ENCODE measurements at places on chromosomes 2 and 18.

DNA sequence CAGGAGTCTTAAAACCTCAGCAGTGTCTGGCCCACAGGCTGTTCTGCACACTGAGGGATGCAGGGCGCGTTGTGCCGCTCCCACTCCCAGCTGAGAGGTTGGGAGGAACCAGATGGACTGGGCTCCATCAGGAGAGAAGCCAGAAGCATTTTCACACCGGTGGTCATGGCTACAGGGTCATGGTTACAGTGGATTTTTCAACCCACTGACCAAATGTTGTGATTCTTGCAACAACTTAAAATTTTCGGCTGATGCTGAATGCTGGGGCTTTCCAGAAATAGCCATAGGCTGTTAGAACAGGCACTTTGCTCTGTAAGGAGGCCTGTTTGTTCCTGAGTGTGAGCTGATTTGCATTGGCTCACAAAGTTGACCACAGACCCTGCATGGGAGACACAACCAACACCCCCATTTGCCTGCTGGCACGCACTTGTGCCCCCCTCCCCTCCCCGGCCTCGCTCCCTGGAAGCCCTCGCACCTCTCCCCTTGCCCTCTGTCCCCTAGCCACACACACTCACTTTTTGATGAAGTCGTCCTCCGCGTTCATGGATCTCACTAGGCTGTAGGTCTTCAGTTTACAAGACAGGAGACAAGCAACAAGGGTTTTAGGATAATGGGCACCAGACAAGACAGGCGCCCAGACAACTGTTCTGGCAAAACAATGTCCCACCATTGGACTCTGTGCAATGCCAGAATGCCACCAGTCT is 3.4 kb downstream of the LPIN1 start:
- no peak for DNase-seq
- H3K27me3 ChIP-seq: no peaks in the 10 kb centered on the region
- H3K4me3 ChIP-seq: peak overlapping the region; percentile 51
- peaks cover 86% of the 10 kb centered on the region for H3K4me1 ChIP-seq
- peak overlapping the region; percentile 82 for H3K27ac ChIP-seq

GRCh38 chr2:158174956-158175355 is 73.3 kb downstream of the UPP2 start:
- H3K36me3 ChIP-seq: no peaks in the 10 kb centered on the region
- no peak overlapping the region for H3K4me3 ChIP-seq
- DNase-seq: no peak
- no peak overlapping the region for H3K27ac ChIP-seq
- peaks cover 11% of the 10 kb centered on the region for H3K27me3 ChIP-seq

- H3K4me3 ChIP-seq: no peak overlapping the region
- no peaks in the 10 kb centered on the region for H3K27me3 ChIP-seq
- no peak overlapping the region for H3K27ac ChIP-seq
- no peaks in the 10 kb centered on the region for H3K4me1 ChIP-seq
- no peaks in the 10 kb centered on the region for H3K36me3 ChIP-seq
Measured at GRCh38 chr2:50398766-50399056, 633.2 kb downstream of the NRXN1 start.

DNA sequence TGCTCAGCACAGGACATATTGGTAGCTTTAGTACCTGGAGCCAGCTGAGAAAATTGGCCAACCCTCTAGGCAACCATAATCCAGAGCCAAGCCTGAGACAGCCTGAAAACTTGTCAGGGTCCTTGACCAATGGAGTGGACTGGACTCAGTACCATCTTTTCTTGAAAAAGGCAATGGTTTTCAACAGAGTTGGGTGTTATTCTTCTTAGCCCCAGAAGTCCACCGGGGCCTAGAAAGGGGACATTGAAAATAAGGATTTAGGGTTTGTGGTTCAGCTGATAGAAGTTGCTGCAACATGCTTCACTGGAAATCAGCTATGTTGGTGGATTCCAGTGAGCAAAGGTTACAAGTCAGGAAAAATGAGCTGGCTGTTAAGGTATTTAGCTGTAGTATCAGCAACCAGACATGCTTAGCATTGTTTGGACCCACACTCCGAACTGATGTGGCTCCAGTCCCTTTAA is 22.1 kb upstream of the CNOT11 start:
- H3K4me1 ChIP-seq: peaks cover 10% of the 10 kb centered on the region
- H3K36me3 ChIP-seq: peaks cover 8% of the 10 kb centered on the region
- no peak overlapping the region for H3K4me3 ChIP-seq
- H3K27ac ChIP-seq: no peak overlapping the region
- no peaks in the 10 kb centered on the region for H3K27me3 ChIP-seq

DNA sequence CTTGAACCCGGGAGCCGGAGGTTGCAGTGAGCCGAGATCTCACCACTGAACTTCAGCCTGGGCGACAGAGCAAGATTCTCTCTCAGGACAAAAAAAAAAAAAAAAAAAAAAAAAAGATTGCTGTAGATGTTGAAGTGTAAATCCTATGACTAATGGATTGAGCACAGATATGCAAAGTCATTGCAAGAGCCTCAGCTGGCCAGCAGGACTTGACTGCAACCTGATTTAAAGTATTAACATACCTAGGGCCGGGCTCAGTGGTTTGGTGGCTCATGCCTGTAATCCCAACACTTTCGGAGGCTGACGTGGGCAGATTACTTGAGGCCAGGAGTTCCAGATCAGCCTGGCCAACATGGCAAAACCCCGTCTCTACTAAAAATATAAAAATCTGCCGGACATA is 103.4 kb upstream of the MSH2 start:
- no peaks in the 10 kb centered on the region for H3K36me3 ChIP-seq
- no peak overlapping the region for H3K4me3 ChIP-seq
- peaks cover 44% of the 10 kb centered on the region for H3K27me3 ChIP-seq
- DNase-seq: no peak
- H3K27ac ChIP-seq: no peak overlapping the region

- DNase-seq: no peak
- no peak overlapping the region for H3K4me3 ChIP-seq
Measured at GRCh38 chr2:163849756-163850435, 114.1 kb upstream of the FIGN start.

GRCh38 chr2:239005586-239005985 is 157.7 kb downstream of the TWIST2 start:
- no peaks in the 10 kb centered on the region for H3K27me3 ChIP-seq
- no peaks in the 10 kb centered on the region for H3K4me1 ChIP-seq

DNA sequence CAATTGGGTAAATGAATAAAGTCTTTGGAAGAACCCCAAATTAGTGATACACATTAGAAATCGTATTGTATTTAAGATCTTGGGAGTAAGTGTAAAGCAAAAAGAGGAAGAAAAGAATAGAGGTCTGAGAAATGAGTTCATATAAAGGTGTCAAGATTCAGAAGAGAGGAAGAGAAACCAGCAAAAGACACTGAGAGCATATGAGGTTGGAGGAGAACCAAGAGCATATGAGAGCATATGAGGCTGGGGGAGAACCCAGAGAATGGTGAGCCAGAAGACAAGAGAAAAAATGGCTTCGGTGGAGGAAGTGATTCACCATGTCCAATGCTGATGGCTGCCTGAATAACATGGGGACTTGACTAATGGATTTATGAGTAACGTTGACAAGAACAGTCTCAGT is 620.1 kb upstream of the GCFC2 start:
- H3K27me3 ChIP-seq: no peaks in the 10 kb centered on the region
- H3K27ac ChIP-seq: no peak overlapping the region

DNA sequence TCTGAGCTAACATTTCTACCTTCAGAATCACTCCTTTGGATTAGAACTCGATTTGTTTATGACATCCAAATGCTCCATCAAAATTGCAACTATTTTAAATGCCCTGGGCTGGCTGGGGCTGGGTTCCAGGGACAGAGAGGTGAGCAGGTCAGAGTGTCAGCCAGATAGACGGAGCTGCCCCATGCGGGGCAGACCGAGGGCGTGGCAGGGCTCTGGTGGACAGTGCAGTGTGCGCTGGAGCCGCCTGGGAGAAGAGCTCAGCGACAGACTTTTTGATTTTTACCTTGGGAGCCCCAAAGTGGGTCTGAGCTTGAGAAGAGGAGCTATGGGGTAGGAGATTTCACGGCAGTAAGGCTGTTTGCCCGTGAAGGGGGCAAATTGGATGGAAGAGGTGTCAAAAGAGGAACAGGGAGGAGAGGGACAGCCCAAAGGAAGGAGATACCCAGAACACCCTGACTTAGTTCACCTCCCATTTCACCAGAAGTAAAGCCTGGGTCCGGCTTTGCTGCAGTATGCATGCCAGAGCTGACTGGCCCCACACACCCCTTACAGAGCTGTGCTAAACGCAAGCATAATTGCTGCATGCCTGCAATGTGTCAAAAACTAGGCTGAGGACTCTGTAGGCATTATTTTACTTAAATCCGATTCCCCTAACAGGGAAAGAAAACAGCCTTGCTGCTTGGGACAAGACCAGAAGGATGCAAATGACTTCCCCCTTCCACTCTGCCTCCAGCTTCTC is 33.7 kb downstream of the EN1 start:
- H3K4me1 ChIP-seq: no peaks in the 10 kb centered on the region
- H3K4me3 ChIP-seq: no peak overlapping the region
- H3K36me3 ChIP-seq: no peaks in the 10 kb centered on the region
- H3K27ac ChIP-seq: no peak overlapping the region
- H3K27me3 ChIP-seq: peaks cover 22% of the 10 kb centered on the region

DNA sequence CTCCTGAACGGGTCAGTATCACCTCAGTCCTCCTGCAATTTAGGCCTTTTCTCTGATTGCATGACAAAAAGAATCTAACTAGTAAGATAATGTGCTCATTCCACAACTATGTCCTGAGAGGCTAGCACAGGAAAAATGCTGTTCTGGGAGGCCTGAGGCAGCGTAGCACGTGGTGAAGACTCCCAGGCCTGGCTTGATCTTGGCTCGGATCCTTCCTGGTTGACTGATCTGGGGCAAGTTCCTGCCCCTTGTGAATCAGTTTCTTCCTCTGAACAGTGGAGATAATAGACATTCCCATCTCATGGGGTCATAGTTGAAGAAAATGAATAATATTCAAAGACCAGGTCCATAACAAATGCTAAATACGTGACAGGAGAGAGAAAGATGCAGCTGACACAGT is 12.3 kb downstream of the FBLN7 start:
- H3K4me3 ChIP-seq: no peak overlapping the region
- peaks cover 14% of the 10 kb centered on the region for H3K27me3 ChIP-seq
- peaks cover 14% of the 10 kb centered on the region for H3K4me1 ChIP-seq
- H3K36me3 ChIP-seq: no peaks in the 10 kb centered on the region
- no peak for DNase-seq
- H3K27ac ChIP-seq: no peak overlapping the region

DNA sequence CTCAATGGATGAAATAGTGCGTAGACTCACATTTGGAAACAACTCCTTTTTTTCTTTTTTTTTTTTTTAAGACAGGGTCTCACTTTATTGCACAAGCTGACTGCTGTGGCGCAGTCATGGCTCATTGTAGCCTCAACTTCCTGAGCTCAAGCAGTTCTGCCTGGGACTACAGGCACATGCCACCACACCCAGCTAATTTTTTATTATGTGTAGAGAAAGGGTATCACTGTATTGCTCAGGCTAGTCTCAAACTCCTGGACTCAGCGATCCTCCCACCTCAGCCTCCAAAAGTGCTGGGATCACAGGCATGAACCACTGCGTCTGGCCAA is 17.4 kb downstream of the HAT1 start:
- peaks cover 18% of the 10 kb centered on the region for H3K36me3 ChIP-seq
- no peak overlapping the region for H3K4me3 ChIP-seq
- DNase-seq: no peak
- no peaks in the 10 kb centered on the region for H3K27me3 ChIP-seq
- H3K27ac ChIP-seq: no peak overlapping the region

- no peak overlapping the region for H3K4me3 ChIP-seq
- H3K36me3 ChIP-seq: no peaks in the 10 kb centered on the region
- H3K4me1 ChIP-seq: no peaks in the 10 kb centered on the region
- no peak overlapping the region for H3K27ac ChIP-seq
- DNase-seq: no peak
Measured at GRCh38 chr2:101089419-101089818, 61.8 kb downstream of the TBC1D8 start.

GRCh38 chr18:46338766-46339165 is 234.6 kb downstream of the HAUS1 start:
- H3K27ac ChIP-seq: peak overlapping the region; percentile 58
- DNase-seq: peak; percentile 44
- peaks cover 67% of the 10 kb centered on the region for H3K4me1 ChIP-seq
- H3K27me3 ChIP-seq: peaks cover 32% of the 10 kb centered on the region
- peaks cover 4% of the 10 kb centered on the region for H3K36me3 ChIP-seq

DNA sequence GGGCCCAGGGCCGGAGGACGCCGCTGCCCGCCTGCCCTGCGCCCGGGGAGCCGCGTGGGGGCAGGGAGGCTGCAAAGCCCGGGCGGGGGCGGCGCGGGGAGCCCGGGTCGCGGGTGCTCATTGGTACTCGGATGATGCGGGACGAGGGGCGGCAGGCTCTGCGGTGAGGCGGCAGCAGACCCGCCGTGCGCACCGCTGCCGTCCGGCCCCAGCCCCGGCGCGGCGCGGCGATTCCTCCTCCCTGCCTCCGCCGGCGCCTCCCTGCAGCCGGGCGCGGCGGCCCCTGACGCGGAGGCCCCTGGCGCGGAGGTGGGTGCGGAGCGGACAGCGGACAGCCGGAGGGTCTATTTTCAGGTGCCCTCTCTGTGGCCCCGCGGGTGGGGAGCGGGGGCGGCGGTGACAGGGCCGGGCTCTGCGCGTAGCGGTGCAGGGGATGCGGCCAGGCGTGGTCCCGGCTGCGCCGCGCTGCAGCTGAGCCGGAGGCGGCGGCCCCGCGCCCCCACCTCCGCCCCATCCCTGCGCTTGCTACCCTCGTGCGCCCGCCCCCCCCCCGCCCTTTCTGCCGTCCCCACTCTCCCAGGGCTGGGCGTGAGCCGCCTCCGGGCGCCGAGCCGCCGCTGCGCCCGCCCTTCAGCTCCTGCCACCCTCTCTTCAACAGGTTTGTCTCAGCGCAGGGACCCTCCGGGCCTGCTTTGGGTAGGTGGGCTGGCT is 640 bp downstream of the SPTBN1 start:
- peaks cover 54% of the 10 kb centered on the region for H3K27me3 ChIP-seq
- no peak overlapping the region for H3K27ac ChIP-seq
- no peaks in the 10 kb centered on the region for H3K36me3 ChIP-seq
- DNase-seq: no peak

DNA sequence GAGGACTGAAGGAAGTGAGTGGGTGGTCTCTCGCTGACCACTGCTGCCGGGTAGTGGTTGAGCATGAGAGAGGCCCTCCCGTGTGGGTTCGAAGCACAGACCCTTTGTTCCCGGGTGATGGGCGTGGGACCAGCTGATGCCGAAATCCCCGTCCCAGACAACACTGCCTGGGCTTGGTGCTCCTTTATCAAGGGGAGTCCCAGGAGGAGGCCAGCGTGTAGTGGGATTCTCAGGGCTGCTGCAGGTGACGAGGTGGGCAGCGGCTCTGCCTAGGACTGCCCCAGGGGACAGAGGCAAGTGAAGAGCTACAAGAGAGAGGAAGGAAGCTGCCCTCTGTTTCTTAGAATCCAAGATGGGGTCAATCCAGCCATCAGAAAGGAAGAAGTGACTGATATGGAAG is 251.3 kb upstream of the PXDN start:
- peaks cover 25% of the 10 kb centered on the region for H3K4me1 ChIP-seq
- no peak for DNase-seq
- H3K4me3 ChIP-seq: peak overlapping the region; percentile 9
- H3K36me3 ChIP-seq: no peaks in the 10 kb centered on the region

DNA sequence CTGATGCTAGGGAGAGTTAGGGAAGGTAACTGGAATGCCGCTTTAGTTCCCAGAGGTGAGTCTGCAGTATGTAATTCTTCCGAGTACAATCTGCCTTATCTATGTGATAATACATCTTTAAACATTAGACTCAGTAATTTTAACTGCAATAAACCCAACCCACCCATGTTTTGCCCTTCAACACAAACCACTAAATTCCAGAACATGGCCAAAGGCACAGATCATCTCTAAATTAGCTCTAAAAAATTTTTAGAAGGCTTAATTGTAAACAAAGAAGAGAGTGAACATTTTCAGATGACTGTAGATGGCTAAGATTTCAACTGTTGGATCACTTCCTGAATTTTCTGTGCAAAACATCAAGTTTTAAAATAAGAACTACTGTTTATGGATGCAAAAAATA is 488.7 kb upstream of the ID2 start:
- H3K27ac ChIP-seq: no peak overlapping the region
- DNase-seq: no peak
- H3K4me1 ChIP-seq: no peaks in the 10 kb centered on the region

Measured in activated CD8-positive, alpha-beta T cell treated with anti-CD3 and anti-CD28 coated beads, Interleukin-2, amount 10 ng/mL, durations not matched to agents 7 days and 5 days (primary cell).